Smooth muscle cell of the coronary artery (primary cell): ENCODE measurements at places on chromosomes 6 and 20. TPM values are rescaled to one million over a fixed set of nuclear protein-coding genes. Genes with fewer than 3 reads are reported as not detected.

Gene SLC17A1
- total RNA-seq, result not detected in 2 replicates

Gene HS3ST5
- not detected in 2 replicates for total RNA-seq

Gene ARFRP1
- total RNA-seq, result 40.9 and 87.1 TPM in 2 replicates

Gene GLP1R
- total RNA-seq, result not detected in 2 replicates

Gene RRBP1
- 131 and 209 TPM in 2 replicates for total RNA-seq

Gene TMEM170B
- total RNA-seq, result 0.45 and 1.1 TPM in 2 replicates

Gene LRRN4
- total RNA-seq, result under 0.01 TPM in 1 of 2 replicates, not detected in the other

Gene CCND3
- 13.6 and 19.5 TPM in 2 replicates for total RNA-seq

Gene GPRC6A
- not detected in 2 replicates for total RNA-seq

Gene E2F1
- total RNA-seq, result 1.5 and 4.4 TPM in 2 replicates

Gene CCNC
- 34.5 and 60.7 TPM in 2 replicates for total RNA-seq

Gene HCRTR2
- not detected in 2 replicates for total RNA-seq

Gene EDN1
- 2.3 and 312 TPM in 2 replicates for total RNA-seq

Gene MUCL3
- total RNA-seq, result not detected in 2 replicates

Gene SNAP91
- under 0.01 TPM in 1 of 2 replicates, not detected in the other for total RNA-seq

Gene DACT2
- total RNA-seq, result 0.15 and 0.82 TPM in 2 replicates

Gene PRDM1
- total RNA-seq, result 0.15 and 2.2 TPM in 2 replicates

Gene ARHGAP40
- total RNA-seq, result not detected in 2 replicates

Gene CLPSL2
- total RNA-seq, result not detected in 2 replicates

Gene SERINC1
- 179 and 402 TPM in 2 replicates for total RNA-seq

Gene PREX1
- 18.7 and 26.5 TPM in 2 replicates for total RNA-seq

Gene DLL1
- 0.38 and 1.8 TPM in 2 replicates for total RNA-seq

Gene PAK5
- not detected in 2 replicates for total RNA-seq

Gene BPIFB4
- total RNA-seq, result 0.23 TPM in 1 of 2 replicates, not detected in the other

Gene MLN
- total RNA-seq, result not detected in 2 replicates

Gene SRF
- total RNA-seq, result 11.6 and 20.1 TPM in 2 replicates

Gene PHACTR3
- not detected in 2 replicates for total RNA-seq

Gene CRISP3
- not detected in 2 replicates for total RNA-seq

Gene SLC32A1
- not detected in 2 replicates for total RNA-seq

Gene HIVEP1
- 5.1 and 17.7 TPM in 2 replicates for total RNA-seq

Gene ALDH5A1
- total RNA-seq, result 0.82 and 1.7 TPM in 2 replicates

Gene SAMD10
- 0.23 and 0.45 TPM in 2 replicates for total RNA-seq

Gene ANKRD66
- not detected in 2 replicates for total RNA-seq

Gene GNMT
- 0.15 TPM in 1 of 2 replicates, not detected in the other for total RNA-seq

Gene BPIFA1
- not detected in 2 replicates for total RNA-seq

Gene FOXF2
- 0.08 and 1.2 TPM in 2 replicates for total RNA-seq

Gene THBS2
- 1,023 and 3,001 TPM in 2 replicates for total RNA-seq

Gene BPI
- 0.12 and 0.30 TPM in 2 replicates for total RNA-seq

Gene DOP1A
- total RNA-seq, result 20.5 and 43.5 TPM in 2 replicates

Gene MUC21
- not detected in 2 replicates for total RNA-seq

Gene SLC2A4RG
- total RNA-seq, result 12.9 TPM in 2 replicates

Gene DPPA5
- total RNA-seq, result not detected in 2 replicates

Gene PHF10
- total RNA-seq, result 9.2 and 12.9 TPM in 2 replicates
